ENCODE measurements at places on chromosomes 1 and 21.

GRCh38 chr1:18229625-18230024 lies 122.0 kb downstream of the IGSF21 start:
- DNase-seq, result no peak

GRCh38 chr1:161171191-161171590 lies 5.0 kb downstream of the PPOX start:
- no peak for DNase-seq

DNA sequence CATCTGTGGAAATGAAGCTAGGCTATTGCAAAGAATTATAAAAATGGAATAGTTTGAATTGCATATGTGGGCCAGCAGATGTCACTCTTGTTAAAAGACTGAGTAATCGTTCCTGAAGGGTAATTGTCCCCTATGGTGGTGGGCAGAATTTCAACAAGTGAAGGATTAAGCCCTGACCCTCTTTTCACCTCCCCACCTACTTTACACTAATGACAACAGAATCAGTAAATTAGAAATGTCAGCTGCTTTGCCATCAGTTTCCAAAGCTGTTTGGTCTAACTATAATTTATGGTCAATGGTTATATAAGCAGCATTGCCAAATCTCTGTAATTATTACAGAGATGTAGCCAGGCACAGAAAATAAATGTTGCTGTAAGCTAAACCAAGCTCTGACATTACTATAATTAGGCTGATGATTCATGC lies 898.6 kb downstream of the AMY1C start:
- DNase-seq, result peak; percentile 27

GRCh38 chr1:167832693-167833092 lies 81.2 kb downstream of the ADCY10 start:
- no peak for DNase-seq

GRCh38 chr1:28370239-28371009 lies 884 bp downstream of the PHACTR4 start:
- DNase-seq, result peak; percentile 34

- DNase-seq, result no peak
These were observed 1.7 kb downstream of the KIF21B start for GRCh38 chr1:201021630-201022492.

- DNase-seq, result peak; percentile 15
These were observed 18.2 kb upstream of the RC3H1 start for GRCh38 chr1:174040387-174040786.

DNA sequence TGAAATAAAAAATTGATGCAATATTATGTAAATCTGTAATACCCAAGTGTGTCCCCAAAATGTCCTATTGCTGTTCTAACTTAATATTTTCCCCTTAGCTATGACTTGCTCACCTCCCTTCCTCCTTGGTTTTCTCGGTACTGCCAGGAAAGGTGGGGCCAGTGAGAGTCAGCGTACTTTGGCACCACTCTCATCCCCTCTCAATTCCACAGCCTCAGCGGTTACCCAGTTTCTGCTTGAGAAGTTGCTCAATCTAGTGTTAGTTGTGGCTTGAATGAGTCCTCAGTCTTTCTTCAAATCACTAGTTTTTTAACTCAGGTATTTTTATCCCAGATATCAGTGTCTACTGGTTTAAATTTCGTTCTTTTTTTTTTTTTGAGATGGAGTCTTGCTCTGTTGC lies 32.3 kb downstream of the BCAS2 start:
- no peak for DNase-seq

- no peak for DNase-seq
These were observed 393.5 kb downstream of the SMYD3 start for GRCh38 chr1:246113555-246114095.

DNA sequence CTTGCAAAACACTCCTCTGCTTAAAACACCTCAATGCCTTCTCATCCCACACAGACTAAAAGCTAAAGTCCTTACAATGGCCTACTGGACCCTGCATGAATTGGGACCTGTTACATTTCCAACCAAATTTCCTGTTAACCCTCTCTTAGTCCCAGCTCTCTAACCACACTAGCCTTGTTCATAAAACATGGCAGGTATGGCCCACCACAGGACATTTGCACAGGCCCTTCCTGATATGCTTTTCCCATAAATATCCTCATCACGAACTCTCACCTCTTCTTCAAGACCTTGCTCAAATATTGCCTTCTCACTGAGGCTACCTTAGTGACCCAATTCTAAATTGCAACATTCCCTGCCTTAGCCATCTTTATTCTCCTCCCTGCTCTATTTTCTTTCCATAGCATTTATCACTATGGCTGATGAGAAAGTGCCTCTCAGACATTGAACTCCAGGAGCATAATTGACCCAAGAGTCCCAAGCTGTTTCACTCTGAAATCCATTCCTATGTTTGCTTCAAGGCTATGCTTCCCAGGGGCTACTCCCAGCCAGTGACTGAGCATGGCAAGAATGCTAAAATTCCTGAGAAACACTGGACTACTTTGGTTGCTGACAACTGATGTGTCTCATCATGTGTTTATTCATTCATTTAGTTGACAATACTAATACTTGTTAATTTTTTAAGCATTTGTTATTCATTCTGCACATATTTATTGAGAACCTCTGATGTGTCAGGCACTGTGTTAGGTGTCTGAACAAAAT lies 2.7 kb upstream of the PALMD start:
- no peak for DNase-seq

- DNase-seq, result no peak
These were observed 105.6 kb downstream of the PLPP3 start for GRCh38 chr1:56473582-56474270.

- no peak for DNase-seq
These were observed 14.6 kb upstream of the PKP1 start for GRCh38 chr1:201268604-201269151.

- DNase-seq, result peak; percentile 16
These were observed 480 bp downstream of the DPYD start for GRCh38 chr1:97920276-97920831.

DNA sequence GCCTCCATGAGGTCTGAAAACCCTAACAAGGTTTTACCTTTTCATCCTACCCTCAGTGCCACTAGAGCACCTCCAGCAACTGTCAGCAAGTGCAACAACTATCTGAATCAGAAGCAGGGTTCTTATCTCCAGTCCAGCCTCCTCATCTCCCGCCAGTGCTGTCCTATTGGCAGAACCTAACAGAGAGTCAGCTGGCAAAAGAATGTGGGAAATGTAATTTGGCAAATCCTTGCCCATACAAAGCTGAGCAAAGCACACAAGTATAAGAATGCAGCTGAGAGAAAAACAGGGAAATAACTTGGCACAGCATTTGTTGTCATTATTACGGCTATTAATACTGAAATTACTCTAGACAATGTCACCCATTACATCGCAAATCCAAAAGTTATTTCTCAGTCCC lies 124.2 kb downstream of the ATP6V1G3 start:
- no peak for DNase-seq

DNA sequence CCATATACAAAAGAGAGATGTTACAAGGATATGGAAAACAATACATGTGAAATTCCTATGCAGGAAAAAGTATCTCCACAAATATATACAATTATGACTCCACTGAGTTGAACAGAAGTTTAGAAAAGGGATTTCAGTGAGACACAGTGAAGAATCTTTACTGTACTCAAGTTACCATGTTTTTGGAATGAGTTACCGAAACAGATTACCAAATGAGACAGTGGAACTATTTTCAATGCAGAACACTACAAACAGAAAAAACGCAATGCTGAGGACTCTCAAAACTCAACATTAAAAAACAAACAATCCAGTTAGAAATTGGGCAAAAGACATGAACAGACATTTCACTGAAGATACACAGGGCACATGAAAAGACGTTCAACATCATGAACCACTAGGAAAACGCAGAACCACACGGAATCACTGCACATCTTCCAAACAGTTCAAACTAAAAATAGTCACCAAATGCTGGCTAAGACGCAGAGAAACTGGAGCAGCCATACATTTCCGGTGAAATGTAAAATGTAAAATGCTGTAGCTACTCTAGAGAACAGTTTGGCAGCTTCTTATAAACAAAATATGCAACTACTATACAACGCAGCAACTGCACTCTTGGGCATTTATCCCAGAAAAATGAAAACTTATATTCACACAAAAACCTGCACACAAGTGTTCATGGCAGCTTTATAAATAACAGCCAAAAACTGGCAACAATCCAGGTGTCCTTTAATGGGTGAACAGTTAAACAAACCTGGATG lies 118.7 kb downstream of the UBR4 start:
- no peak for DNase-seq

- DNase-seq, result no peak
These were observed 24.4 kb downstream of the BLZF1 start for GRCh38 chr1:169392406-169392805.

DNA sequence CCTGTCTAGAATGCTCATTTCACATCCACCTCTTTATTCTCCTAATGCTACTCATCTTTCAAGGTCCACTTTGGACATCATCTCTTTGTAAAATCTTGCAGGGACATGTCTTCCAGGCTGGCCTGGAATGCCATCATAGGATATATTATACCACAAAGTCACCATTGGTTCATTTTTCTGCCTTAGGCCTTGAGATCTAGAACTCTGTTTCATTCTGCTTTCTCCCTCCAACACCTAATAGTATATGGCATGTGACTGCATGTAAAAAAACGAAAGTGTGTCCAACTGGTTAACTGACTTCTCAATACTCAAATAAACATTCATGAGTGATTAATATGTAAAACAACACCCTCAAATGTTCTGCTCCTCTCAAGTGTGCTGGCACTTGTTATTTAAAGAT lies 84.1 kb downstream of the RGS2 start:
- DNase-seq, result no peak

- no peak for DNase-seq
These were observed 6.8 kb upstream of the KIF17 start for GRCh38 chr1:20724364-20725188.

GRCh38 chr1:2519029-2519685 lies 7.2 kb downstream of the PANK4 start:
- DNase-seq, result no peak

DNA sequence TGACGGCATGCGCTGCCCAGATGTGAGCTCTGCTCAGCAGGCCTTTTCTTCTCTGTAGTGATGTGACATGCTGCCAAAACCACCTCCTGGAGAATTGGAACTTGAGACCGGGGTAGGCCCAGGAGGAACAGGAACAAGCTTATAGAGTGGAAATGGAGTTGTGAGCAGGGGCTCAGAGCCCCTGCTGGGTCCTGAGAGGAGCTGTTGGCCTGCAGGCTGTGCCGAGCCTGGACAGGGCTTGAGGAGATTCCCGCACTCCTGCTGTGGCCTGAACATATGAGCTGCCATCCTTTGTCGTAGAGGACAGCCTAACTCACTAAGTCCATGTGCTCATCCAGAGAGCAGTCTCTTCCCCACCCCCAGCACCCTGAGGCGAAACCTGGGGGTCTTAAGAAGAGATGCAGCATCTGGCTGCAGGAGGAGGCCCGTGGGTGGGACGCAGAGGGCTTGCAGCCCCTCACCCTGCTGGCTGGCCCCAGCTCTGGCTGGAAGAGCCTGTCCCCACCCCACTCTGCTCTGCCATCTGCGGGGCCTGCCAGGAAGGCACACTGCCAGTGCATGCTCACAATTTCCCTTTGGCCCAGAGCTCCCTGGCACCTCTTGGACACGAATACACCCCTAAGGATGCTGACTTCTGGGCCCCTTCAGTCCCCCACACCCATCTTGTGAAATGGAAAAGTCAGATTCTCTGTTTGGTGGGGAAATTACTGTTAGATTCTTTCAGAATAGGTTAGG lies 42.5 kb downstream of the PTPRF start:
- DNase-seq, result no peak

- no peak for DNase-seq
These were observed 154.7 kb upstream of the KCNK2 start for GRCh38 chr1:214927796-214928195.

GRCh38 chr1:180092931-180093650 lies 61.6 kb upstream of the QSOX1 start:
- DNase-seq, result no peak

- peak; percentile 47 for DNase-seq
These were observed 2.7 kb downstream of the SERPINC1 start for GRCh38 chr1:173914366-173914871.

DNA sequence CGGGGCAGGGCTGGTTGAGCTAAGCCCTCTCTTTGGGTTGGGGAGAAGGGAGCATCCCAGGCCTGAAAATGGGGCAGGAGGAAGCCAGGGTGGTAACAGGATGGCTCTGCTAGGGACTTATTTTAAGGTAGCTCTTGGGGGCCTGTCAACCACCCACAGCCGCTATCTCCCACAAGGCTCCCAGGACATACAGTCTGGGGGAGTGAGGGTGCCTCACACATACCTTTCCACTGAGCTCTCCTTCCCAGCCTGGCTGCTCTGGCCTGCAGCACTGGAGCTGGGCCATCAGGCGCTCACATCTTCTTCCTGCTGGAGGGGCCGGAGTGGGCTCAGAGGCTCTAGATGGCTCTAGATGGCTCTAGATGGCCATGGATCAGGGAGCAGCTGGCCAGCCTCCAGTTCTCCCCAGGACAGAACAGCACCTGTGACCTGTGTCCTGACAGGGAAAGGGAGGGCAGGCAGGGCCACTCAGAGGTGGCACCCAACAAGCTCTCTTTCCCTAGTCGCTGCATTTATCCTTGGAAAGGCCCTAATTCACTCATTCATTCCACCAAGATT lies 11.0 kb upstream of the NPPB start:
- no peak for DNase-seq

- no peak for DNase-seq
These were observed 35.8 kb downstream of the ECE1 start for GRCh38 chr1:21254335-21254951.

GRCh38 chr21:42062236-42063022 lies 8.7 kb upstream of the UMODL1 start:
- peak; percentile 84 for DNase-seq

GRCh38 chr21:45821998-45822397 lies 159.6 kb upstream of the COL6A1 start:
- DNase-seq, result no peak

- no peak for DNase-seq
These were observed 227.2 kb downstream of the PTGER3 start for GRCh38 chr1:70820396-70820795.

DNA sequence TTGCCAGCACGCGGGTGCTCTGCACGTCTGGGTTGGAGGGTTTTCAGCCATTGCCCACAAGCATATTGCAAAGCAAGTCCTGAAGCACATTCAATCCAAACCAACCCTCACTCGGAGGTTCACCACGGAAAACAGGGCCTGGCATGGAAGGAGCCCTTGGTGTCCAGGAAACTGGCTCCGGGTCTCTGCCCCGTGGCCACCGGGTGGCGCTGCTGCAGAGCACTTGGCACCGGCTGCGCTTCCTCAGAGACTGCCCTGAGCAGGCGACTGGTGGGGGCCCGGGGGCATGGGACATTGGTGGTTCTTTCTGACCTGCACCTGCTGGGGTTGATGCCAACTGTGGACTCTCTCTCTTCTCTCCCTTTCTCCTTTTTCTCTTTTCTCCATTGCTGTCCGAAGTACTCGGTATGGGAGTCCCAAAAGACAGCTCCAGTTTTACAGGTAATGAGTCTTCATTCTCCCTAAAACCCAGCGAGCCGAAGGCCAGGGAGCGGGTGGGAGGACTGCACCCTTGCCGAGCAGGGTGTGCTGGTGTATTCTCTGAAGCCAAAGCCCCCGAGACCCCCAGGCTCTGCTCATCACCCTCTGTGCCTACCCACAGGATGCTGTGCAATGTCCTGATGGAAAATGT lies 4.1 kb upstream of the KCNAB2 start:
- no peak for DNase-seq
